ENCODE measurements at places on chromosomes 3 and 15.
A peak's percentile ranks its signal among the peaks of the same experiment; 100 is the strongest.

- no peak overlapping the region for H3K27ac ChIP-seq
- H3K4me3 ChIP-seq, result no peak overlapping the region
- no peaks in the 10 kb centered on the region for H3K36me3 ChIP-seq
- DNase-seq, result no peak
- no peaks in the 10 kb centered on the region for H3K27me3 ChIP-seq
These were observed 57.1 kb upstream of the CMTM8 start for GRCh38 chr3:32181365-32181764.

GRCh38 chr15:61253186-61253585 is 24.1 kb upstream of the RORA start:
- H3K27me3 ChIP-seq, result no peaks in the 10 kb centered on the region
- H3K27ac ChIP-seq, result no peak overlapping the region
- H3K36me3 ChIP-seq, result no peaks in the 10 kb centered on the region

- H3K27me3 ChIP-seq, result no peaks in the 10 kb centered on the region
- H3K4me1 ChIP-seq, result no peaks in the 10 kb centered on the region
- H3K36me3 ChIP-seq, result no peaks in the 10 kb centered on the region
- H3K4me3 ChIP-seq, result no peak overlapping the region
- peak overlapping the region; percentile 3 for H3K27ac ChIP-seq
- no peak for DNase-seq
These were observed 16.6 kb downstream of the ST3GAL6 start for GRCh38 chr3:98779541-98780335.

GRCh38 chr3:177465257-177465642 is 268.0 kb upstream of the TBL1XR1 start:
- DNase-seq, result no peak
- no peaks in the 10 kb centered on the region for H3K36me3 ChIP-seq
- H3K4me3 ChIP-seq, result no peak overlapping the region
- peak overlapping the region; percentile 28 for H3K27ac ChIP-seq
- peaks cover 23% of the 10 kb centered on the region for H3K4me1 ChIP-seq

DNA sequence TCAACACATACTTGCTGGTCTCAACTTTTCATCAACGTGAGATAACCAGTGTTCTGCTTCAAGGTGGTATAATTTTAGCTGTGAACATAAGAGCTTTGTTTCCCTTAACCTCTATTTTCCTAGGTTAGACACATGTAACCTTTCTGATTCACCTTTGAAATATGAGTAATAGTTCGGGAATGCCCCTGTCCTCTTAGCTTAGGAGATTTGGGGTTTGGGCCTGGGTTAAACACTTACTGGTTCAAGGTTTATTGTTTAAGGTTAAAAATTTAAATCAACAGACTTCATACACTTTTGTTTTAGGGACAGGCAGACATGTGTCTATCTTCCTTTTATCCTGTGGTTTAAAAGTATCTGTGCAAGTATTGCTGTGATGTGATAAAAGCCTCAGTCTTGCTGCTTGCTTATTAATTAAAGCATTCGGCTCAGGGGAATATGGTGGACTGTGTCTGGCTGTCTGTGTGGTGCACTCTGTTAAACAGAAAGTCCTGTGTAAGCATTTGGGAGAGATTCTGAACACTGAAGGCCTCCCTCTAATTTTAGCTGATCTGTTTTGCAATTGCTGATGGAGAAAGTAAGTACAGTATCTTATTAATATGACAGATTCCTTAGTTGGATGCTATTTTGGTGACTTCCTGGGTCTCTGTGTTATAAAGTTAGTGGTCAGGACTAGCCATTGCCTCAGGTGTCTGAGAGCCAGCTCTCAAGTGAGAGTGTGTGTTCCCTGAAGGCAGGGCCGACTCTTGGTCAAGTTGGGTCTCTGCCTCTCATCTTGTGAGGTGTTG is 81.8 kb downstream of the USP13 start:
- no peaks in the 10 kb centered on the region for H3K27me3 ChIP-seq
- H3K27ac ChIP-seq, result peak overlapping the region; percentile 89
- no peak overlapping the region for H3K4me3 ChIP-seq
- H3K4me1 ChIP-seq, result no peaks in the 10 kb centered on the region
- peaks cover 30% of the 10 kb centered on the region for H3K36me3 ChIP-seq

DNA sequence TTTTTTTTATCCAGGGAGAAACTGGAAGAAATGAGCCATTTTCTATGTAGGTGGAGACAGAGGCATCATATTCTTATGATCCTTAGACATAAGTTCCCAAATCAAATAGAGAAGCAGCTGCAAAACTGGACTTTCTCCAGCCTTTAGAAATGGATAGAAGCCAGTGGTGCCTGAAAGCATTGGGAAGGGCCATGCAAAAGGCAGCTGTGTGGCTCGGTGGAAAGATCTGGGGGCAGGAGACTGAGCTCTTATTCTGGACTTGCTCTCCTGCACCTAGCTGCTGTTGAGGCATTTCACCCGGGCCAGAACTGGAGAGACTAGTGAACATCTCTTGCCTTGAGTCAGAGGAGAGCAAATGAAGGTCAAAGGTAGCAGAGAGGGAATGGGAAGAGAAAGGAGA is 73.1 kb downstream of the TFG start:
- H3K4me3 ChIP-seq, result no peak overlapping the region
- H3K27ac ChIP-seq, result peak overlapping the region; percentile 20
- H3K36me3 ChIP-seq, result no peaks in the 10 kb centered on the region
- no peaks in the 10 kb centered on the region for H3K4me1 ChIP-seq
- H3K27me3 ChIP-seq, result no peaks in the 10 kb centered on the region

GRCh38 chr15:91890614-91891013 is 37.1 kb downstream of the SLCO3A1 start:
- peaks cover 72% of the 10 kb centered on the region for H3K4me1 ChIP-seq
- H3K4me3 ChIP-seq, result no peak overlapping the region
- DNase-seq, result no peak
- H3K36me3 ChIP-seq, result no peaks in the 10 kb centered on the region
- no peak overlapping the region for H3K27ac ChIP-seq

DNA sequence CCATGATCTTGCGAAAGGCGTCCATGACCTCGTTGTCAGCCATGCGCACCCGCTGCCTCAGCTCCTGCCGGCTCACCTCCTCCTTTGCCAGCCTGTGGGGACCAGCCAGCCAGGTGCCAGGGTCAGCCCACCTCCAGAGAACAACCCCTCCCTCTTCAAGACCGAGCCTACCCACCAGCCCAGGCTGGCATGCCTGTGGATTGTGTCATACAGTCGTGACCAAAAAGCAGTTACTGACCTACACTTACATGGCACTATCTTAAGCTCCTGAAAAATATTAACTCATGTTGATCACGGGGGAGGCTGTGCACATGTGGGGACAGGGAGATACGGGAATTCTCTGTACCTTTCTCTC is 10.7 kb upstream of the CAMK1 start:
- DNase-seq, result no peak
- peaks cover 14% of the 10 kb centered on the region for H3K36me3 ChIP-seq

All from heart left ventricle (tissue), 16 donors.